Stimulated activated naive CD4-positive, alpha-beta T cell treated with Interleukin-2 at 50 U/mL for 16 hours (primary cell): ENCODE measurements at places on chromosomes 11 and 22.

DNA sequence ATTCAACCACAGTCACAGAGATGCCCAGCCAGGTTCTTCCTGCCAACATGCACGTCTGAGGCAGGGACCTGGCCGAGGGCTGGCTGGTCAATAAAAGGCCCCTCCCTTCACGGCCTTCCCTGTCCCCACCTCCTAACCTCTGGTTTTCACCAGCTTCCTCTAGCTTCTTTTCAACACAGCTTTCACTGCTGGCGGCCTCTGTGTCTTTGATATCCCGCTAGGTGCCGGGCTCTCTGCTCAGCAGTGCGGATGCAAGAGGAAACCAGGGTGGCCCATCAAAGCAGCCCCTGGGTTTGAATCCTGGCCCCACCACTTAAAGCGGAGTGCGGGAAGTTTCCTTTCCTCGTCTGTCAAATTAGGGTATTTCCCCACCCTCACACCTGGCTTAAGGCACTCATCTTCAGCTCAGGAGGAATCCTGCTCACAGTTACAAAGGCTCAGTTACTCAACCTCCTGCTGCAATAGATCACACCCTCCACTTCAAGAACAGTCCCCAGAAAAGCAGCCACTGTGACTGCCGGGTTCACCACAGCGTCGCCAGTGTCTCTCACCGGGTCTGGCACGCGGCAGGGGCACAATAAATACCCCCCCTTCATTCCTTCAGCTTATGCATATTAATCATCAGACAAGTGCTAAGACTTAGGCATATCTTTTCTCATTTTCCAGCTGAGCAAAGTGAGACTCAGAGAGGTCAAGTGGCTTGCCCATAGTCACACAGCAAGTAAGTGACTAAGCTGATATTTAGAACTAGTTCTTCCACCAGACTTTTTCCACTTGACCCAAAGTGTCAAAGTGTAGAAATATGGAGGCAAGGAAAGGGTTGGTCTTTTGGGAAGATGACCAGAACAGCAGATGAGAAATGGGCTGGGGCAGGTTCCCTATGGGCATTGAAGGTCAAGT, 45.7 kb downstream of the TXN2 start:
- DNase-seq: peak; percentile 53

GRCh38 chr11:67391304-67392182, at the start of gene RAD9A:
Gene RAD9A, plus strand, starts transcription at chr11:67391986. Its CDS starts 59 bp downstream, at chr11:67392045.
- DNase-seq: peak; percentile 91

GRCh38 chr22:29233277-29233877, 27.7 kb downstream of the EMID1 start:
- no peak for DNase-seq

DNA sequence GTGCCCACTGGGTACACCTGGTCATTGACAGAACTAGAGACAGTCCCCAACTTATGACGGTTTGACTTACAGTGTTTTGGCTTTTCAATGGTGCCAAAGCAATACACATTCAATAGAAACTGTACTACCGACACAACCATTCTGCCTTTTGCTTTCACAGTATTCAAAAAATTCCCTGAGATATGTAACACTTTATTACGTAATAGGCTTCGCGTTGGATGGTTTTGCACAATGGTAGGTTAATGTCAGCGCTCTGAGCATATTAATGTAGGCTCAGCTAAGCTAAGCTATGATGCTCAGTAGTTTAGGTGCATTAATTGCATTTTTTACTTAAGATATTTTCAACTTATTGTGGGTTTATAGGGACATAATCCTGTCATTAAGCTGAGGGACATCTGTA, 105.1 kb upstream of the B3GAT1 start:
- DNase-seq: no peak

GRCh38 chr11:58179648-58180047, 9.2 kb upstream of the OR9Q2 start:
- no peak for DNase-seq

DNA sequence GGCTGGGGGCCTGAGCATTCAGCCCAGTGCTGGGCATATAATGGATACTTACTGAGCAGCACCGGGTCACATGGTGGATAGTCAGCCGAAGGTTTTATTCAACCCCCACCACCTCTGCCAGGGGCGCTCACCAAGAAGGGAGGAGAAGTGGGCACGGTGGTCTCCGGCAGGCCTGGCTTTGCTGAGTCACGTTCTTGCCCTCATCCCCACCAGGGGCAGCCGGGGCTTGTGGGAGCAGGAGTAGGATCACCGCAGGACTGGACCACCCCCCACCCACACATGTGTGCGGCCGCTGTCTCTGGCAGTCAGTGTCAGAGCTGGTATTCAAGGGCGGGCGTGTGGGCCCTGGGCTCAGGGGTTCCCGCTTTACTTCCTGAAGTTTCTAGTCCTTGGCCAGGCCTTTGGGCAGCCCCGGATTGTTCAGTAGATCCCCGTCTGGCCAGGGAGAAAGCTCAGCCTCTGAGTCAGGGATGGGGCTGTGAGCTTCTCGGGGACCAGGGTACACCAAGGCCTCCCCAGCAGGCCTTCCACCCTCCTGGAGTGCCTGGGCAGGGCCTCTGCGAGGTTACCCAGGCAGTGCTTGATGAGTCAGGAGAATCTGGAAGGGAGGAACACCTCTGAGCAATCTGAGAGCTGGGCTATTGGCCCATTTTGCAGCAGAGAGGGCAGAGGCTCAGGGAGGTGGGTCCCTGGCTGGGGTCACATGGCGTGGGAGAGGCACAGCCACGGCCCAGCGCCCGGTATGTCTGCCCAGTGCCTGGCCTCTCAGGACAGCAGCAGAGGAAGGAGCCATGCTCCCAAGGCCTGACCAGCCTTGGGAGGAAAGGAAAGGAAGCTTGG, 60.6 kb downstream of the RTL6 start:
- DNase-seq: no peak

DNA sequence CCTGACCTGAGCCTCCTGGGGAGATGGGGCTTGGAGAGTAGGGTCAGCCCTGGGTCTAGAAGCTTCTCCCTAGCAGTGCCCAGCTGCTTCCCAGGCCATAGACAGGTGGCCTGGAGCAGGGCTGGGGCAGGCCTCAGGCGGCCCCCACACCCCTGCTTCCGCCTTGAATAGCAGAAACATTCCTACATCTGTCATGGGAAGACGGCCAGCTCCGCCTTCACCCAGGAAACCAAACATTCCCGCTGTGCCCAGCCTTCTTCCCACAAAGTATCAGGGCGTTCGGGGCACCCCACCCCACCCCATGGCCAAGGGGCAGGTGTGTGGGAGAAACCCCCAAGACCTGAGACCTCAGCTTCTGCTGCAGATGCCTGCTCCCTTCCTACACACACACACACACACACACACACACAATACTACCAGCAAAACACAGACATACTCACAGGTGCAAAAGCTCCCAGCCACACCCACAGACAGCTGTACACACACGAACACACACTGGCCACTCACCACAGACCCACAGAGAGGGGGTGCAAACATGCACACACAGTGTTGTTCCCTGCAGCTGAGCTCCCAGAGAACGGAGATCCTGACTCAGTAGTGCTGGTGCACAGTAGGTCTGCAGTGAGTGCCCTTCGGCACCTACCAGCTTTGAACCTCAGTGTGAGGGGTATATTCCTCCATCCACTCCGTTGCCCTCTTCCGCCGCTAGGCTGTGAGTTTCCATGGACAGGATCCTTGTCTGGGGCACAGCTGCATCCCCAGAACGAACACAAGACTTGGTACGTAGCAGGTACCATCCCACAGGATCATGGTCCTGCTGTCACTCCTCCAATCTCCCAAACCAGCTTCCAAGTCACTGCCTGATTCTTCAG, 37.4 kb downstream of the PDGFB start:
- no peak for DNase-seq

GRCh38 chr22:27719535-27720227, 81.9 kb downstream of the MN1 start:
- no peak for DNase-seq

- no peak for DNase-seq
These were observed 944.3 kb downstream of the BRD1 start for GRCh38 chr22:48883211-48883960.

DNA sequence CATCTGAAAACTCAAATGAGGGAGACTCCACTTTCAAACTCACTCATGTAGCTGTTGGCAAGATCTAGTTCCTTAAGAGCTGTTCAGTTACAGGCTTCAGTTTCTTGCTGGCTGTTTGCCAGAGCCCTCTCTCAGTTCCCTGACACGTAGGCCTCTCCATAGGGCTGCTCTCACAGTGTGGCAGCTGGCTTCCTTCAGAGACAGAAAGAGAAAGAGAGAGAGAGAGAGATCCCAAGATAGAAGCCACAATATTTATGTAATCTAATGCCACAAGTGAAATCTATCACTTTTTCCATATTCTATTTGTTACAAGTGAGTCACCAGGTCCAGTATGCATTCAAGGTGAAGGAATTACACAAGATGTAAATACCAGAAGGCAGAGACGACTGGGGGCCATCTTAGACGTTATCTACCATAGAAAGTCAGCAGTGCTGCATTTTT, 168.8 kb downstream of the RCN1 start:
- no peak for DNase-seq

GRCh38 chr11:102359372-102359771, 12.4 kb downstream of the BIRC2 start:
- DNase-seq: no peak

GRCh38 chr11:122864386-122865115, 18.0 kb upstream of the JHY start:
- DNase-seq: no peak

DNA sequence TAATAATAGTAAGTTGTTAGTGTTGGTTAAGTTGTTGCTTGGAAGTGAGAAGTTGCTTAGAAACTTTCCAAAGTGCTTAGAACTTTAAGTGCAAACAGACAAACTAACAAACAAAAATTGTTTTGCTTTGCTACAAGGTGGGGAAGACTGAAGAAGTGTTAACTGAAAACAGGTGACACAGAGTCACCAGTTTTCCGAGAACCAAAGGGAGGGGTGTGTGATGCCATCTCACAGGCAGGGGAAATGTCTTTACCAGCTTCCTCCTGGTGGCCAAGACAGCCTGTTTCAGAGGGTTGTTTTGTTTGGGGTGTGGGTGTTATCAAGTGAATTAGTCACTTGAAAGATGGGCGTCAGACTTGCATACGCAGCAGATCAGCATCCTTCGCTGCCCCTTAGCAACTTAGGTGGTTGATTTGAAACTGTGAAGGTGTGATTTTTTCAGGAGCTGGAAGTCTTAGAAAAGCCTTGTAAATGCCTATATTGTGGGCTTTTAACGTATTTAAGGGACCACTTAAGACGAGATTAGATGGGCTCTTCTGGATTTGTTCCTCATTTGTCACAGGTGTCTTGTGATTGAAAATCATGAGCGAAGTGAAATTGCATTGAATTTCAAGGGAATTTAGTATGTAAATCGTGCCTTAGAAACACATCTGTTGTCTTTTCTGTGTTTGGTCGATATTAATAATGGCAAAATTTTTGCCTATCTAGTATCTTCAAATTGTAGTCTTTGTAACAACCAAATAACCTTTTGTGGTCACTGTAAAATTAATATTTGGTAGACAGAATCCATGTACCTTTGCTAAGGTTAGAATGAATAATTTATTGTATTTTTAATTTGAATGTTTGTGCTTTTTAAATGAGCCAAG, 2.7 kb downstream of the NEAT1 start:
- peak; percentile 81 for DNase-seq

- DNase-seq: no peak
These were observed 279.4 kb downstream of the NTM start for GRCh38 chr11:131649856-131650255.

DNA sequence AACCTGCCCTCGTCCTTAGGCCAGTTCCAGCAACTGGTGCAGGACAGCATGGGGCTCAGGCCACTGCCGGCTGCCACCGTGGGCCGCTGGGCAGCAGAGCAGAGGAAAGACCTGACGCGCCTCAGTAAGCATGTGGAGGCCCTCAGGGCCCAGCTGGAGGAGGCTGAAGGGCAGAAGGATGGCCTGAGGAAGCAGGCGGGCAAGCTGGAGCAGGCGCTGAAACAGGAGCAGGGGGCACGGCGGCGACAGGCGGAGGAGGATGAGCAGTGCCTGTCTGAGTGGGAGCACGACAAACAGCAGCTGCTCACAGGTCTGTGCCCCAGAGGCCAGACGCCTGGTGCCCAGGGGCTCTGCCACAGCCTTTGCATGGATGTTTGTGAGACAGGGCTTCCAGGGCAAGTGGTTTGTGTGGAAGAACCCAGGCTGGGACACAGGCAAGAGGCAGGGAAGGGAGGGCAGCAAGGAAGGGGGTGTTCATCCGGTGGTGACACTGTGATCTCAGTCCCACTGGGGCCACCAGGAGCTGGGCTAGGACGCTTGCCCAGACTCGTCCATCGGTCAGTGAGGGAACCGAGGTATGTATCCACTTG, 13.9 kb downstream of the CCDC157 start:
- DNase-seq: no peak

- DNase-seq: no peak
These were observed 22.7 kb upstream of the IL17REL start for GRCh38 chr22:50035131-50035881.

- DNase-seq: no peak
These were observed 17.6 kb upstream of the SEPTIN5 start for GRCh38 chr22:19696504-19697276.

GRCh38 chr11:17188675-17189074, 19.1 kb downstream of the PIK3C2A start:
- DNase-seq: no peak

GRCh38 chr11:71496421-71496820, 30.6 kb upstream of the KRTAP5-7 start:
- no peak for DNase-seq

DNA sequence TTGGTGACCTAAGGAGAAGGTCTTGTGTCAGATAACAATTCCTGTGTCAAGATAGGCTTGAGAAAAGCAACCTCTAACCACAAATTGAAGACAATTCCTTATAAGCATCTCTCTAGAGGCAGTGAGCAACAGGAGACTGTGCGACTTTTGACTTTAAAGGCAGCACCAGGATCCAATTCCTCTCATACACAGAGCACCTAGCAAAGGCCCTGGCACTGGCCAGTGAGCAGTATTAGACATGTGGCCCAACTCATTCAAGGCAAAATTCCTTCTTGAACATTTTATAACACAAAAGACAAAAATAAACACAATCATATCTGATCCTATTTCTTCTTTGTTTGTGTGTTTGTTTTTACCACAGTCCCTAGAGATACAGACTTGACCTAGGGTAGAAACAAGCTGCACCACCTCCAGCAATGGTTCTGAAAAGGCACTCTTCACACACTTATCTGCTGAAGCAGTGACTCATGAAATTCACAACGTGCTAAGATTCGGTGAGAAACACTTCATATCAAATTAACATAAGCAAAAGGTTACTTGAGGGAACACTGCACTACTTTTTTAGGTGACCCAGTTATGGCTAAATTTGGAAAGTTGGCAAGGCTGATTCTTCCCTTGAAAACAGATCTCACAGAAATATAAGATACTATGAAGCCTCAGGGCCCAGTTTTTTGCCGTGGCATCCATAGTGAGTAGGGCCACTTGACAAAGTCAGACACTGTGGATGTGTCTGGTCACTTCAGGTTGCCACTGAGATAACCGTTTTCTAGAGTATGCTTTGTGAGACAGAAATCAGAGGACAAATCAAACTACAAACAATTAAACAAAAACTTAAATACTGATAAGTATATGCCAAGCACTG, 1018.9 kb downstream of the DLG2 start:
- DNase-seq: no peak

DNA sequence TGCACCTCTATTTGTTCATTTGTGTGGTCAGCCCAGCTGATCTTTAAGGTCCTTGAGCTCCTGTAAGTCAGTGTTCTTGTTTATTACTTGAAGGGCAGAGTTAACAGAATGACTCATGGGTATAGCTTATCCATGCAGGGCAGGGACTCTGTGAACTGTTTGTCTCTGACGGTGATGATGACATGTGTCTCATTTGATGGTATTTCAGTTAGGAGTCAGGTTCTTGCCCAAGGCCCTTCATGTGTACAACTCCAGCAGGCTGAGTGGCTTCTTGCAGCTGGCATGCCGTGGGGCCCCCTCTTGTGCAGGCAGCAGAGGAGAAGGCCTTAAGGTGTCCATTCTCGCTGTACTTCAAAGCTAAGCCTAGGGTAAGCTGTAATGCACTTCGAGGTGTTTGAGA, 165.1 kb downstream of the DBX1 start:
- DNase-seq: no peak
